ENCODE measurements at places on chromosomes 13 and 19.

- DNase-seq, result no peak
Measured at GRCh38 chr13:107765724-107766401, 449.5 kb downstream of the LIG4 start.

DNA sequence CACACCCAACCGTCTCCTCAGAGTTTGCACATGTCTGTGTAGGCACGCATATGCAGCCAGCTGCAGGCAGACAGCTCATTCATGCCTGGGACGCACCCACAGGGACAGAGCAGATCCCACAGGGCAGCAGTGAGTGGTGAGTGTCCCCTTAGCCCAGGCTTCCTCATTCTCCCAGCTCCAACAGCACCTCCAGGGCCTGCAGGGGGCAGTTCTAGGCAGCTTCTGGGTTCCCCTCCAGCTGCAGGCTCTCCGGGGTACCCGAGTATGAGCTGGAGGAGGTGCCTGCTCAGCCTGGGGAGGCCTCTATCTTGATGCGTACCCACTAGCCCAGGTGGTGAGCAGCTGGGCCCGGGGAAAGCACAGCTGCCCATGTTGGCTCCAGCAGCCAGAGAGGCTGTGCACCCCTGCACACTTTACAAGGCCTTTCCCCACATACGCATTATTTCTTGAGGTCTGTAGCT, 1.3 kb upstream of the SHANK1 start:
- no peak for DNase-seq

- no peak for DNase-seq
Measured at GRCh38 chr13:23098161-23098907, 82.4 kb upstream of the SGCG start.

DNA sequence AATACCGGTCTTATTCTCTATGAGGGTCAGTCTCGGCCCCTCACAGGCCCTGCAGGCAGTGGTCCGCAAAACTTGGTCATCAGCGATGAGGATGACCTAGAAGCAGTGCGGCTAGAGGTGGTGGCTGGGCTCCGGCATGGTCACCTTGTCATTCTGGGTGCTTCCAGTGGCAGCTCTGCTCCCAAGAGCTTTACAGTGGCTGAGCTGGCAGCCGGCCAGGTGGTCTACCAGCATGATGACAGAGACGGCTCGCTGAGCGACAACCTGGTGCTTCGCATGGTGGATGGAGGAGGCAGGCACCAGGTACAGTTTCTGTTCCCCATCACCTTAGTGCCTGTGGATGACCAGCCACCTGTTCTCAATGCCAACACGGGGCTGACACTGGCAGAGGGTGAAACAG, 1.8 kb downstream of the FREM2 start:
- DNase-seq, result no peak

GRCh38 chr19:10390652-10391286, 10.4 kb upstream of the TYK2 start:
- DNase-seq, result peak; percentile 80

DNA sequence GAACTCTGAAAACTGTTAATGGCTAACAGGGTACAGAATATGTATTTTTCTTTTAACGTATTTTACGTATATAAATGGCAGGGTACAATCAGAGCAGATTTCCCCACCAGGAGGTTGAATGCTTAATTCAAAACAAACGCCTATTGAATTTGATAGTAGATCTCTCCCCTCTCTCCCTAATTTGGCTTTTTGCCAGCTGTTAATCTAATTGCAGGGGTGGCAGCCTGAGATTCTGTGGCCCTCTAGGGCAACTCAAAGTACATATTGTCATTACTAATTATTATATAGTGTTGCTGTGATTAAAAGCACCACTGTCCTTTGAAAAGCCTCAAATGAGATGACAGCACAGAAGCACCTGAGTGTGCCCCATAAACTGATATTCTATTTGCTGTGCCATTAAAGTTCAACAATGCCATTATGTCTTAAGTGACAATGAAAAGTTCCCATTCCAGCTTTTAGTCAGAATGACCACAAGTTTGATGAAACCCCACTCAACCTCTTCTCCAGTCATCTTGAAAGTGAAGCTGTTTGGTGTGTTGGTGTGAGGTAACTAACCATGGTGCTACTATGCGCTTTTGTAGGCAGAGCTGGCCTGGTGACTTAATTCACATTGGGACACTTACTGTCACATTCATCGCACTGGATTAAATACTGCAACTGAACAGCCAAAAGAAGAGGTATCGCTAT, 351.4 kb downstream of the KCNRG start:
- DNase-seq, result no peak

- no peak for DNase-seq
Measured at GRCh38 chr13:32045982-32046785, 14.6 kb downstream of the FRY start.

DNA sequence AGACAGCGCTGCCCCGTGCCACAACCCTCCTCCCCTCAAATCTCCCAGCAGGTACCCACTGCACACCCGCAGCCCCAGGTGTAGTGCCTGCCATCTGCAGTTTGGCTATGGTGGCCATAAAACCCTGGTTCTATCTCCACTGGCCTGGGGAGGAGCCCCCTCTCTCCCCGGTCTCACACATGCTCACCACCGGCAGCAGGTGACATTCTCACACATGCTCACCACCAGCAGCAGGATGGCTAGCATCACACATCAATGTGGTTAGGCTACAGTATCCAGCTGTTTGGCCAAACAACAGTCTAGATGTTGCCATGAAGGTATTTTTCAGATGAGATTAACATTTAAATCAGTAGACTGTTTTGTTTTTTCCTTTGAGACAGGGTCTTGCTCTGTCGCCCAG, 31.1 kb downstream of the ELL start:
- DNase-seq, result no peak

- DNase-seq, result no peak
Measured at GRCh38 chr19:18682807-18683108, 722 bp upstream of the CRTC1 start.

GRCh38 chr19:36572593-36573019, 486 bp downstream of the ZNF529 start:
- DNase-seq, result no peak

DNA sequence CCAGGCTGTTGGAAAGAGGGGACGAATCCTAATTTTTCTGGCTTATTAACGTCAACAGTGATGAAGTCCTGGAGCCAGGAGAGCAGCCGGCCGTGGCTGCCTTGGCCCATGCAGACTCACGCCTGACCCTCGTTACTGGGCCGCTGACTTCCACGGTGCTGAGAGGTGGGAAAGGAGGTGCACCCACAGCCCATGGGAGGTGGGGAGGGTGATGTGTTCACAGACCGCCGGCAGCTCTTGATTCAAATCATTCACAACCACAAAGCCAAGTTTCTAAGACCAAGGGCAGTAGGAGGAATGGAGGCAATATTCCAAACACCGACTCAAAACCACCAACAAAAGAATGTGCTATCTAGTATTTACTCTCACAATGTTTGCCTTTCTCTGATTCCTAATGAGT, 24.3 kb downstream of the COL4A2 start:
- DNase-seq, result no peak
